ENCODE measurements at places on chromosomes 2 and 18. TPM values are rescaled to one million over a fixed set of nuclear protein-coding genes. Genes with fewer than 3 reads are reported as not detected.

The ZNF514 gene
- 12.2 TPM for total RNA-seq

DNA sequence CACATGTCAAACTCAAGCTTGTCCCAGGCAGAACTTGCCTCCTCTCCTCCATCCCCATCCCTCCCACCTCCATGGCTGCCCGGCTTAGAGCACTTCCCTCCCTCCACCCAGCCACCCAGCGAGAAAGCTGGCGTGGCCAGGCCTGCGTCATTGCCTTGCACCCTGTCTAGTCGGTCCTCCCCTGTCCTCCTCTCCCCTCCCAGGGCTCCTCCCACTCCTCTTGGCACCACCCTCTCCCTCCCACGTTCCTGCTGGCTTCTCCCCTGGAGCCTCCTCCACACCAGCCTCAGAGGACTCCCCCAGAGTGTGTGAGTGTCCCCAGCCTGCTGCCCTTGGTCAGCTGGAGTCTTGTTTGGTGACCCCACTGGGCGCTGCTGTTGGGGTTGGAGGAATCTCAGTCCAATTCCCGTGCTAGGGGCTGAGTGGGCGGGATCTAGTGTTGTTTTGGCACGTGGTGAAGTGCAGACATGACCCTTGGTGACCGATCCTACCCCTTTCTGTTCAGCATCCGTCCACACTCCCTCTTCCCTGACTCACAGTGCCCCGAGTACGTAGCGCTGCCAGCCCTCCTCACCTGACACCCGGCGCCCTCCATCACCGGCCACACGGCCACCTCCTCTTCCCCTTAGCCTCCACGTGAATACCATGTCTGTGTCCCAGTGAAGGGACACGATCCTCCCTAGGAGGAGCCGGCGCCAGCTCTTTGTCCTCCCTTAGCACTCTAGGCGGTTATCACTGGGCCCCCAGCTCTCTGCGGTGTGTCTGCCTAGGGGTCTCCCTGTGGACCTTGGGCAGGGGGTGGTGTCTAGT is 41.4 kb downstream of the ATP6V1C2 start:
- no peaks in the 10 kb centered on the region for H3K36me3 ChIP-seq
- H3K27me3 ChIP-seq: no peaks in the 10 kb centered on the region
- DNase-seq: no peak
- H3K4me1 ChIP-seq: no peaks in the 10 kb centered on the region
- no peak overlapping the region for H3K27ac ChIP-seq

DNA sequence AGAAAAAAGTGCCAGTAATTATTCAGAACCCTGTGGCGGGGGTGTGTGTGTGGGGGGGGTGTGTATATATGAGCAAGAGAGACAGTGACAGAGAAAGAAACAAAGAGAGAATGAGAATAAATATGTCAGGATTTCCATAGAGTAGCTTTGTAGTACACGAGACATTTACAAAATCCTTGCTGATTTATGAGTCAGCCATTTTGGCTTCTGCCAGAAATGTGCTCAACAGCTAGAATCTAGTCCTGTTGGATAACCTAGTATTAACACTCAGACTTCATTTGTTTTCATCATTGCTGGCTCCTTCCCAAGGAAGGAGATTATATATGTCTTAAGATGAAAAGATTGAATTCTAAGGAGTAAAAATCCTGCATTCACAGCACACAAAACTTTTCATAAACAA is 140.5 kb upstream of the HNRNPA3 start:
- no peaks in the 10 kb centered on the region for H3K27me3 ChIP-seq
- H3K36me3 ChIP-seq: no peaks in the 10 kb centered on the region
- no peak overlapping the region for H3K4me3 ChIP-seq
- no peaks in the 10 kb centered on the region for H3K4me1 ChIP-seq
- no peak for DNase-seq
- H3K27ac ChIP-seq: no peak overlapping the region

DNA sequence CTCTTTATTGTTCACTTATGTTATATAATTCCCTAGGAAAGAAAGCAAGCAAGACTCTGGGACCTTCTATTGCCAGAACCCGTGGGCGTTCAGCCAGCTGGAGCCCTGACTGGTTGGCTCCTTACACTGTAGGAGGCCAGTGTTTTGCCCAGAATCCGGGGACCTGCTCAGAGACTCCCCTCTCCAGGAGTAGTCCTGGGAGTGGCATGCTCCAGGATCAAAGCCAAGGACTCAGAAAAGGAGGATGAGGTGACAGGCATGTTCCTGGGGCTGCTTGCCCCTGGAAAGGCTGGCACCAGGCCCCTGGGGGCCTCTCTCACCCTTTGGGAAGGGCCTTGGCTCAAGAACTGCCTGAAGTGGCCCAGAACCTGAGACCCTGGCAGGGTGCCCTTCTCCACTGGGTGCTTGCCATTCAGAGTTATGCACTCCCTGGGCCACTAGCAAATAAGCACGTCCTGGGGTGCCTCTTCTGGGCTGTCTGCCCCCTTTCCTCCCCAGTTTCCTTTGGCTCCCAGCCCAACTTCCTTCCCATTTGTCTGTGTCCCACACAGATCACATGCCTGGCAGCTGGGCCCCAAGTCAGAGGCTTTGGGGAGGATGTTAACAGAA is 19.6 kb upstream of the KIF3C start:
- no peaks in the 10 kb centered on the region for H3K27me3 ChIP-seq
- no peaks in the 10 kb centered on the region for H3K36me3 ChIP-seq
- H3K27ac ChIP-seq: no peak overlapping the region
- H3K4me1 ChIP-seq: no peaks in the 10 kb centered on the region
- no peak overlapping the region for H3K4me3 ChIP-seq

DNA sequence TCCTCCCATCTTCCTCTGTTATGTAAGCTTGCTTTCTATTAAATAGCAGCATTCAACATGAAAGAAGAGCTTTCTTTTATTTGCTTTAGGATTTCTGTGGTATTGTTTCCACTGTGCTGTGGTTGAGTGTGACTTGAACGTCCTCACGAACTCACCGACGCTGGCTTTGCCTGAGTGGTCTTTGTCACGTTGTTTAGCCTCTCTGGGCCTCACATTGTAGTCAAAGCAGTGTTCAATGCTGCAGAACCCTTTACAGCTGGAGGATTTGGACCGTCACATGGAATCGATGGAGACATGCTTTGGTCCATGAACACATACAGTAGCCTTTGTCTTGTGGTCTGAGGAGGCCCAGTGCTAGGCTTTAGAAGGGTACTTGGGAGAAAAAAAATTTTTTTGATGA is 66.3 kb downstream of the TANC1 start:
- H3K36me3 ChIP-seq: no peaks in the 10 kb centered on the region
- DNase-seq: no peak
- no peak overlapping the region for H3K4me3 ChIP-seq

- H3K36me3 ChIP-seq: no peaks in the 10 kb centered on the region
- no peaks in the 10 kb centered on the region for H3K27me3 ChIP-seq
- peaks cover 15% of the 10 kb centered on the region for H3K4me1 ChIP-seq
- H3K4me3 ChIP-seq: no peak overlapping the region
- no peak overlapping the region for H3K27ac ChIP-seq
Observed at GRCh38 chr2:9771481-9772017, 71.7 kb upstream of the TAF1B start.

The CD8B gene
- 273 TPM for total RNA-seq

The WDR43 gene
- 169 TPM for total RNA-seq

The PSD4 gene
- 192 TPM for total RNA-seq

The ZNF892 gene
- total RNA-seq: 4.3 TPM

- H3K4me3 ChIP-seq: no peak overlapping the region
- H3K27ac ChIP-seq: no peak overlapping the region
- no peaks in the 10 kb centered on the region for H3K27me3 ChIP-seq
- H3K4me1 ChIP-seq: no peaks in the 10 kb centered on the region
- no peaks in the 10 kb centered on the region for H3K36me3 ChIP-seq
Observed at GRCh38 chr18:40124107-40124506, 1830.9 kb upstream of the PIK3C3 start.

- H3K4me3 ChIP-seq: no peak overlapping the region
- no peaks in the 10 kb centered on the region for H3K4me1 ChIP-seq
- H3K27ac ChIP-seq: no peak overlapping the region
- no peak for DNase-seq
Observed at GRCh38 chr2:180931841-180932240, 48.6 kb upstream of the UBE2E3 start.

- H3K4me3 ChIP-seq: no peak overlapping the region
- H3K36me3 ChIP-seq: no peaks in the 10 kb centered on the region
- no peaks in the 10 kb centered on the region for H3K27me3 ChIP-seq
- DNase-seq: no peak
- H3K4me1 ChIP-seq: no peaks in the 10 kb centered on the region
- no peak overlapping the region for H3K27ac ChIP-seq
Observed at GRCh38 chr2:99101697-99102096, 39.8 kb upstream of the C2orf15 start.

DNA sequence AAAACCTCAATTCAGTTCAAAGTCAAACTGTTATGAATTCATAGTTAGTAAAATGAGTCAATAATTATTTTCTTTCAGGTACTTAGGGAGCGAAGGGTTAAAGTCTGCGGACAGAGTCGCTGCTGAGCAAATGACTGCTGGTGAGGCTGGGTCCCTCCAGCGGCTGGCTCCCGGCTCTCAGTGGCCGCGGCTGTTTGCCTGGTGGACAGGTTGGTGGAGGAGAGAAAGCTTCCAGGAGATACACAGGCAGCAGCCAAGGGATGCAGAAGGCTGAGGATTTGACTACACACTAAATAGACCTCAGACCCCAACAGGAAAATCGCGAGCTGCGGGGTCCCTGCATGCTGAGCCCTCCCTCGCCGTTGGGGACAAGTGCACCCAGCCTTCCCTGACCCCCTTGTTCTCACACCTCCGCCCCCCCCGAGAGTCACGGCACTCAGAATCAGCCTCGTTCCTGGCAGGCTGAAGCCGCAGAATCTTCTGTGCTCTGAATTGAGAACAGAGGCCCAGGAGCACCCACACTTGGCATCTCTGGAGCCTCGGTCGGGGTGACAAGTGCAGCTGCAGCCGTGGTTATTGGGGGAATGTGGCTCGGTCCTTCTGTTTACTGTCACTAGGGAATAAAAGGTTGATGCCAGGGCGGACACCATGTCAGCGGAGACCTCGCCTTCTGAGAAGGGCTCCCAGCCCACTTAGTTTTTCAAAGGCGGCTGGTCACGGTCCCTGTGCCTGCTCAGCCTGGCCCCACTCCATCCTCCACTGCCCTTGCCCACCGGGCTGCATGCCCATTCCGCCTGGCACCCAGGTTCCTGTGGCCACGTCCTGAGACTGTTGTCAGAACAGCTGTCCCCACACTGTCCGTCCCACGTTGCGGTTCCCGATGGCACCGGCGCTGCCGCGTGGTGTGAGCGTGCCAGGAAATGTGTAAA is 74.0 kb downstream of the SLC66A2 start:
- no peaks in the 10 kb centered on the region for H3K4me1 ChIP-seq
- H3K27me3 ChIP-seq: no peaks in the 10 kb centered on the region
- H3K36me3 ChIP-seq: no peaks in the 10 kb centered on the region

The MC2R gene
- not detected for total RNA-seq

The ANKRD30B gene
- total RNA-seq: not detected

DNA sequence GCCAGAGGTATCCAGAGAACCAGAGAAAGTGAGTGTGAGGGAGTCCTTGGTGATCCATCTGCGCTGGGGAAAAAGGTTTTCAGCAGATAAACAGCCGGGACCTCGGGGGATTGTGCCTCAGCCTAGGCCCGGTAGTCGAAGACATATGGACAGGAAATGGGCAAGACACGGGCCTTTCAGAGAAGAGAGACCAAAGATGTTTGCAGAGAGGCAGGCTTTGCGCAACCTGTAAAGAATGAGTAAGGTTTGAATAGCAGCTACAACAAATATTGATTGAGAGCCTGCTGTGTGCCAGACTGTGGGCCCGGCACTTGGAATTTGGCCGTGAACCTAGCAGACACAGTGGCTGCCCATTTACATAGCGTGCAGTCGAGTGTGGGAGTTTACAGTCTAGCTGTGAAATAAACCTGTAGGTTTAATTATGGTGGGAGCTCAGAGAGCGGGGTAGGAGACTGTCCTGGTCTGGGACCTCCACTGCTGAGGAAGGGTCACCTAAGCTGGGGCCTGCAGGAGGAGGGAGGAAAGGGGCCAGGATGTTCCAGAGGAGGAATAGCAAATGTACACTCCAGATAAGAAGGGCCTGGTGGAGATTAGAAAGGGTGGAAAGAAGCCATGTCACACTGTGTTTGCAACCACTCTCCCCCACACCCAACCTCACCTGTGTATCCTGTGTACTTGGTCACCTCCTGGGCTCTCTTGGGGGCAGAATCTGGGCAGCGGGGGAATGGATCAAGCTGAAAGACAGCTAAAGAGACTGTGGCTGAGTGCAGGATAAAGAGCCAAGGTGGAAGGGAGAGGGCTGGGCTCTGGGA is 3.0 kb downstream of the SH2D6 start:
- peaks cover 27% of the 10 kb centered on the region for H3K4me1 ChIP-seq
- H3K27ac ChIP-seq: peak overlapping the region; percentile 45

DNA sequence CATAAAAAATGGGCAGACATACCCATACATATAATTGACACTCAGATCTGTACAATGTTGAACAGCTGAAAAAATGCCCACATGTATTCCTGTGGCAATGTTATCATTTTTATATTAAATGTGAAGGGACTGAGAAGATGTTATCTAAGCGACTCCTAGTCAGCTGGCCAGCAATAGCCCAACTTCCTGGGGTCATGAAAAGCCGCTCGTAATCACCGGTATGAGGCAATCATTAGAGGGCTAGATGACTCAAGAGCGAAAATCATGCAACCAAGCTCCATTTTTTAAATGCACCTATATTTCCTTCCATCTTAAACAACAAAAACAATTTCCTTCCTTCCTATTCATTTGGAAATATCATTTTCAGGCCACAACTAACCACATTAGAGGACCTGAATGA is 274.6 kb upstream of the CCDC68 start:
- H3K36me3 ChIP-seq: no peaks in the 10 kb centered on the region
- no peaks in the 10 kb centered on the region for H3K4me1 ChIP-seq
- no peak for DNase-seq
- H3K4me3 ChIP-seq: no peak overlapping the region

DNA sequence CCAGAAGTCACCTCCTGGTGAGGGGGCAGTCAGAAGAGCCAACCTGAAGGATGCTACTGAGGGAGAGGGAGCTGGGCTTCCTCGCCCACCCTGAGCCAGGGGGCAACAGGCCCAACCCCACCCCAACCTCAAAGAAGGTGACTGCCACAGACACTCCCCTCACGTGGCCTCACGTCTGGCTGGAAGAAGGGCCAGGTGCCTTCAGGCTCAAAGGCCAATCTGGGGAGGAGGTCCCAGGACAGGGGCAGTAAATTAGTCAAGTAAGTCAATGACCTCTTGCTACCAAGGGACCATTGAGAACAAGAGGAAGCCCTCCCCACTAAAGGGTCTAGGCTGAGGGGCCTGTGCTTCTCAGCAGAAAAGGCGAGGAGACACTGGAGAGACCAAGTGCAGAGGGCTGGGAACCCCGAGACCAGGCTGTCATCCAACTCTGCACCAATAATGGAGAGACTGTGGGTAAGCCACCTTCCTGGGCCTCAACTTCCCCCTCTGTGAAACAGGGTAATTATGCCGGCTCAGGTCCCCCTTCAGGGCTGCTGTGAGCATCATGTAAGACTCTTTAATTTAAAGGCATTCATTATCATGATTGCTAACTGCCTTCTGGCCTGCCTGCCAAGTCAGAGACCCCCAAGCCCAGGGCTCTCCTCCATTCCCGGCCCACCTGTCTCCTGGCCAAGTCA is 20.2 kb upstream of the TNS1 start:
- H3K4me1 ChIP-seq: no peaks in the 10 kb centered on the region
- H3K4me3 ChIP-seq: no peak overlapping the region
- no peak for DNase-seq

The GTF2A1L gene
- total RNA-seq: not detected

Measured in CD8-positive, alpha-beta memory T cell (primary cell).